SK-MEL-5 (cell line): ENCODE measurements at places on chromosomes 11 and 22. TPM values are rescaled to one million over a fixed set of nuclear protein-coding genes. Genes with fewer than 3 reads are reported as not detected.

The ABTB2 gene
- 3.3 and 4.2 TPM in 2 replicates for total RNA-seq

The OR8D4 gene
- not detected in 2 replicates for total RNA-seq

The CHRDL2 gene
- total RNA-seq = 3.6 TPM in 1 of 2 replicates, not detected in the other

The FOLR1 gene
- not detected in 2 replicates for total RNA-seq

The TRIM29 gene
- not detected in 2 replicates for total RNA-seq

The APOL2 gene
- total RNA-seq = 29.8 and 36.4 TPM in 2 replicates

The PCNX3 gene
- total RNA-seq = 10.4 and 11.3 TPM in 2 replicates

The ANKK1 gene
- not detected in 2 replicates for total RNA-seq

The ZNF214 gene
- total RNA-seq = 1.2 and 2.9 TPM in 2 replicates

The APBB1 gene
- 38.0 and 46.2 TPM in 2 replicates for total RNA-seq

DNA sequence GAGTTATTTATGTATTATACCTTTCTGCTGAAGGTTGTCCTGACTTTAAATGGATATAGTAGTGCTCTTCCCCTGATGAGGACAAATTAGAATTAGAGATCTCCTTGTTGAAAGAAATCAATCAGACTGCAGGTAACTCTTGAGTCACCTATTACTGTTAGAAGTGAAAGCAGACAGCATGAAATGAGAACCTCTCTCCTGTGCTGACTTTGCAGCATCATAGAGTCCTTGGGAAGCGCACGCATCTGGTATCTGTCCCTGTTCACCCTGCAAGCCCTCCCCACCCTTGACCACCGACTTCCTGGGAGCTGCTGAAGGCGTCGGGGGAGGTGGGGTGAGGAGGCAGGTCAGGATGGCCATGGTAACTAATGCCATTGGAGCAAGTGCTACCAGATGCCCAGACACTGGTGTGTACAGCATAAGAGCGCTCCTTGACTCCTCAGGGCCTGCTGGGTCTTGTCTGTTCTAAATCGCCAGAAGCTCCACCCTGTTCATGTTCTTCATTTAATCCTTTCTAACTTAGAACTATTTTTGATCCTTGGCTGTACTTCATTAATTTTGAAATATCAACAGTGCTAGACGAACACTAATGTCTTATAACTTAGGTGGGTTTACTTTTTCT is 143.9 kb downstream of the WNT7B start:
- DNase-seq = no peak

GRCh38 chr11:103806130-103806895 is 230.1 kb upstream of the DDI1 start:
- DNase-seq = no peak

GRCh38 chr11:92297567-92298553 is 73.2 kb downstream of the FAT3 start:
- no peak for DNase-seq

DNA sequence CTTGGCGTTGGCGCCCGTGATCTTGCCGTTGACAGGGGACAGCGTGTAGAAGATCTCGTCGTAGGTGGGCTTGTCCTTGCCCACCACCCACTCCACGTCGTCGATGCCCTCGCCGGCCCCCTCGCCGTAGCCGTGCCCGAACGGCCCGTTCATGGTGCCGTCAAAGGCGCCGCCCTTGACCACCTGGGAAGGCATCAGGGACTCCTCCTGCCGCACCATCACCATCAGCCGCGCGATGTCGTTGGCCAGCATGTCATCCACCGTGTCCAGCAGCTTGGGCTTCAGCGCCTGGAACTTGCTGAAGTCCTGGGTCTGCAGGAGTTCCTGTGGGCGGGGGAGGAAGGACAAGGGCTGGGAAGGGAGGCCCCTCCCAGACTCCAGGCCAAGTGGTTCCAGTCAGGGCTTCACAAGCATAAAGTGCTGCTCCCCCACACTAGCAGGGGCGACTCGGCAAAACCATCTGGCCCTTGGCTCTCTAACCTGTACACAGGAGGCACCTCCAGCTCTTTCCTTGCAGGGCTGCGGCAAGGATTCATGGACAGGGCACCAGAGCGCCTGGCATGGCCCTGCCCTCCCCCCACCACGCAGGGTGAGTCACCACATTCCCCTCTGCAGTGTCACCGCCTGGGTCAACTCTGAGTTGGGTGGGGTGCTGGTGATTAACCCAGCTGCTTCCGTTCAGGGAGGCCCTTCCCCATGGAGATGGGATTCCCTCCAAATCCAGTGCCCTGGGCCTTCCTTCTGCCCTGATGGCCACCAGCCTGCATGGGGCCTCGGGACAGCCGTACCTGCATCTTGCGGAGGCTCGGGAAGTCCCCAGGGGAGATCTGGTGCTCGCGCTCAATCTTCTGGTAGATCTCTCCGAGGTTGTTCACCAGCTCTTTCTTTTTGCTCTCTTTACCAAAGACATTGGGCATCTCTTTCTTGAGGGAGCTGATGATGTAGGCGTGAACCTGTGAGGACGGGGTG is 10.4 kb upstream of the CDC42BPG start:
- DNase-seq = no peak

- DNase-seq = no peak
These were observed 200.9 kb downstream of the SOX6 start for GRCh38 chr11:16155448-16155847.

GRCh38 chr11:14582793-14583192 is 60.8 kb upstream of the PDE3B start:
- DNase-seq = no peak

DNA sequence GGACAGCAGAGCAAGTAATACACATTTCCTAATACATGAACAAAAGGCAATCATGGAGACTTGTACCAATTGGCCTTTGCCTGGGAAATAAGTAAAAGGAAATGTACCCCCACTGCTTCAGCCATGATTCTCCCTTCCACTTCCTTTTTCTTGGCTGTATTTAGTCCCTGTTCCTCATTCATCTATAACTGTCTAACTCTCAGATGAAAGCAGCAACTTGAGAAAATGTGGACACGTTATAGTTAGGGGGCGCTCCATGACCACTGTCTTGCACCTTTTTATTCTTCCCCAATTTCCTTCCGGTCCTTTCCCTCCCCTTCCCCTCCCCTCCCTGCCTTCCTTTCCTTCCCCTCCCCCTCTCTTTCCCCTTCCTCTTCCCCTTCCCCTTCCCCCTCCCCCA is 61.3 kb upstream of the BARX2 start:
- no peak for DNase-seq

- DNase-seq = no peak
These were observed 39.8 kb downstream of the MPPED2 start for GRCh38 chr11:30546334-30546733.

DNA sequence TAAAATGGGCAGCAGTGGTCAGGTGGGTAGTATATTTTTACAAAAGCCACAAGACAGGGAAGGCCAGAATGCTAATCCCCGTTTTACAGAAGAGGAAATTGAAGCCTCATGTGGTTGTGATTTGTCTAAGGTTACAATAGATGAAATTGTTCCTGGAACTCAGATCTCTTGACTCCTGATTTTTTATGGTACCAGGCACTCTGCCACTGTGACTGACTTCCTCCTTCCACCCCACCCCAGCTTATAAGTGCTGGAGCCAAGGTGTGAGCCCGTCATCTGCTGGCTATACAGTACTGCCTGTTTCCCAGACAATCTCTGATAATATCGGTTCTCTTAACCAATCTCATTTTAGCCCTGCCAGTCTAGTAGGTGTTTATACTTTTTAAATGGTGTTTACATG is 1.9 kb downstream of the SLC5A1 start:
- peak; percentile 69 for DNase-seq

GRCh38 chr11:128210148-128210940 is 377.0 kb downstream of the ETS1 start:
- peak; percentile 20 for DNase-seq

DNA sequence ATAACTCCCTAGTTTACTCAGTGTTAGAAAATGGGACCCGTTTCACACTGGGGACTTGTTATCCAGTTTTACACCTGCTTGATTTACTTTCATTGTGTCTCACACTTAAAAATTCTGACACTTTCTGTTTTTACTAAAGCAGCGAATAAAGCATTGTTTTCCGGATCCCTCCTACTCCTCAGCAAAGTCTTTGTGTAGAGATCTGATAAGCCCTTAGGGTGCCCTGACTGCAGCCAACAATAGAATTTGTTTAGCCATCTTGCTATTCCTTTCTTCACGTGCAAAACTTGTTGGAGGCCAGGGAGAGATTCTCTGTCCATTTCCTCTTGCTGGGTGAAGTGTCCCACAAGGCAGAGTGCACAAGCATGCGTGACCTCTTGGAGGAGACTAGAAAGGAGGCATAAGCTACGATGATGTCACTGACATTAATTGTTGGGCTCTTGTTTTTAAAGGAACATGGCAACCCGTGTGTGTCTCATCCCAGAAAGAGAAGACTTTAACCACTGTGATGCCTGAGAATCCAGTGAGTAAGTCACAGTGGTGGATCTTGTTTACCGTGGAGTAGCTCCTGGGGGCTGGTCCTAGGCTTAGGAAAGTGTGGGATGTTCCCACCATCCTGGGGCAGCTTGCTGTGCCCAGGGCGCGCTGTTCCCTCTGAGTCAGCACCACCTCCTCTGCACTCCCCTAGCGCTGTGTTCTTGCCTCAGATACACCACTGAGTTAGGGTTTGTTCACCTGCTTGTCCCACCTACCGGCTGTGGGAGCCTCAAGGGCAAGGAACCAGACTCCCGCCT is 27.7 kb downstream of the MICAL2 start:
- peak; percentile 9 for DNase-seq

DNA sequence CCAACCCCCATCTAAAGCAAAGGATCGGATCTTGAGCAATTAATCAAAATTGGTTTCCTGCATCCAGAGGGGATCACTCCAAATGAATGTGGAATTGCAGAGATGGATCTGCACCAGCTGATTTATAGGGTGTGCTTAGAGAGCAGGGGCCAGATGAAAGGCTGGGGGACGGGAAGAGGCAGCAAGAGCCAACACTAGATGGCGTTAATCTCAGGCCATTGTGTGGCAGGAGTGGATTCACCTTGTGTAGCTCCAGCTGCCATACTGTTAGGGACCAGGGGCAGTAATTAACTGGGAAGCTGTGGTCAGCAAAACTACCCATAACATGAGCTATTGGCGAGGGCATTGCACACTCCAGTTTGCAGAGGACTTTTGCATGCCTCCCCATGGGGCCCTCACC is 35.6 kb downstream of the SERPINH1 start:
- DNase-seq = peak; percentile 81

DNA sequence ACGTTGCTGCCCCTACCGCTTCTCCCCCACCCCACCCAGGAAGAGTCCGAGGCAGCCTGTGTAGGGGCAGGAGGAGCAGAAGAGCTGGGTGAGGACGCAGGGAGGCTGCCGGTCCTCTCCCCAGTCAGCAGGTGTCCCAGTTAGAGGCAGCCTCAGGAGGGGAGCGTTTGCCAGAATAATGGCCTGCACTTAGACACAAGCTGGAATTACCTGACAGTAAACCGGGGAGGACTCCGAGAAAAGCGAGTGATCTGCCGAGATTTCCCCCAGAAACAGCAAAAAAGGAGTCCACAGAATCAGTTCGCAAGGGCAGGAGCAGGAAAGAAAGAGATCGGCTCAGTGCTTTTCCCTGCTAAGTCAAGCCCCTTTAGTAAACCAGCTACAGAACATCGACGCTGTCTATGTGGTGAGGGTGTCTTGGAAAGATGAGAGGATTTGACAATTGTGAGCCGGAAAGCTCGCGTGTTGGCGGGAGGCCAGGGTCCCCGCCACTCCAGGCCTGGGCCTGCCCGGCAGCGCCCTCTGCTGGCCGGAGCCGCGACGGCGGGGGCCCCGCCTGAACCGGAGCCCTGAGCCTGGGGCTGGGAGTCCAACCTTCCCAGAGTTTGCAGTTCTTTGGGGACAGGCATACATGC is 17.7 kb upstream of the THRSP start:
- DNase-seq = peak; percentile 61

DNA sequence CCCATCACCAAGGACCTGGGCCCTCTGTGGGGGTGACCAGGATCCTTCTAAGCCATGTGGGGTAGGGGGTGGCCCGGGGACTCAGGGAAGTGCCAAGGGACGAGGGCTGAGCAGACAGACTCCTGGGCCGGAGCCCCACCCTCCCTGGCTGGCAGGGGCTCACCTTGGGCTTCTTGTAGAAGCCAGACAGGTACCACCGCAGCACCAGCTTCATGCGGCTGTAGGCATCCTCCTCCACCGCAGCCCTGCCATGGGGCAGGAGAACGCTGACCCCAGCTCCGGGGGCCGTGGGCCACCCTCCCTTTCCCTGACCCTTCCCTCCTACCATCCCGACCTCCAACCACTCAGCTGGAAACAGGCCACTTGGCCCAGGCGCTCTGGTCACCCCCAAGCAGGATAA is 45.9 kb upstream of the CARS1 start:
- DNase-seq = no peak

GRCh38 chr11:93622043-93622442 is 39.4 kb upstream of the CEP295 start:
- DNase-seq = peak; percentile 7

DNA sequence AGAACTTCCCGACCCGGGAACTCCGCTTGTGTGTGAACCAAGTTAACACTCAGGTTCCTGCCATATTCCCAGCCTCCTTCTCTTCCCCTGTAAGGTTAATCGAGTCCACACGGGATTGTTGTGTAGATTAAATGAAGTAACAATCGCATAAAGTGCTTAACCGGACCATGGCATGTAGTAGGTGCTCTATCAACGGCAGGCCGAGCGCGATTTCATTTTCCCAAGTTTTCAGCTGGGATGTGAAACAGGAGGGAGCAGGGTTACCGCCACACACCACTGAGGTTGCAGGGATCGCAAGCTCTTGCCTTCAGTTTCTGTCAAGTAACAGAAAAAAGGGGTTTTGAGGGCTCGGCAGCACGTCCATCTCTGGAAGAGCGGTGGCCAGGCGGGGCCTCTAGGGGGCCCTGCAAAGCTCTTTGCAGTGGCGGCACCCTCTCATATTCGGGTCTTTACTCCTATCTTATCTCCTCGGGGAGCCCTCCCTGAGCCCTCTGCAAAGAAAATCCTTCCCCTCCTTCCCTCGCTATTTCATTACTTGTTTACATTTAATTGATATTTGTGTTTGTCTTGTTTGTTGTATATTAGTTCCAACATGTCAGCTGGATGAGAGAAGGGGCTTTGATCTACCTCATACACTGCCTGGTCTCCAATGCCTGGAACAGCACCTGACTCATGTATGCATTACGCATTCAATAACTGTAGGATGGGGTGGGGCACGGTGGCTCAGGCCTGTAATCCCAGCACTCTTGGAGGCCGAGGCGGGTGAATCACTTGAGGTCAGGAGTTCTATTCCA is 816 bp upstream of the PLEKHA7 start:
- no peak for DNase-seq

DNA sequence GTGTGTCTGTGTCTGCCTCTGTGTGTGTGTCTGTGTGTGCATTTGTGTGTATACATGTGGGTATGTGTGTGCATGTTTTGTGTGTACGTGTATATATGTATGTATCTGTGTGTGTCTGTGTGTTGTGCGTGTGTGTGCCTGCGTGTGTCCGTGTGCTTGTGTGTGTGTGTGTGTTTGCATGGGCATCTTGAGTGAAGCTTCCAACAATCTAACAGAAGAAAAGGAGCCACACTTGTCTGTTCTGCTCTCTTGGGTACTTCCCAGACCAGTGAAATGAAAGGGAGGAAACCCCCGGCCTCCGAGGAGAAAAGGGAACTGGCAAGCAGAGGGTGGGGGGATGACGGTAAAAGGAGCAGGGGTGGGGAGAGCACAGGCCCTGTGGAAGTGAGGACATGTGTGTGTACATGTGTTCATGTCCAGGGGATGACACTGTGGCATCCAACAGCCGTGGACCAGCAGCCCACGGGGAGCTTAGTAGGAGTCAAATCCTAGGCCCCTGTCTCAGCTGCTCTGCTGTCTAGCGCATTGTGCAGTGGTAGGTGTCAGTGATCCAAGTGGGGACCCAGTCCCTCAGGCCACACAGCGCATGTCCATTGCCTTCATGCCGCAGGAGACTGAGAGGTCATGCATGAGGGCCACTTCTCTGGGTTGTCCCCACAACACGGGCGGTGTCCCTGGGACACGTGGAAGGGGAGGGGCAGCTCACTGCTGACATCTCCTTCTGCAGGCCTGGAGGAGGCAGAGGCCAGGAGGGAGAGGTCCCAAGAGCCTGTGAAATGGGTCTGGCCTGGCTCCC is 8.1 kb downstream of the CSF2RB start:
- DNase-seq = no peak

GRCh38 chr22:40535642-40536041 is 100.9 kb downstream of the MRTFA start:
- no peak for DNase-seq
